ENCODE measurements at places on chromosomes 12 and 14.

- no peak for DNase-seq
Observed at GRCh38 chr14:58805057-58805456, 167.3 kb downstream of the DACT1 start.

- DNase-seq = no peak
Observed at GRCh38 chr14:99763527-99764221, 29.5 kb upstream of the EML1 start.

- DNase-seq = no peak
Observed at GRCh38 chr12:132308853-132309595, 20.4 kb downstream of the GALNT9 start.

DNA sequence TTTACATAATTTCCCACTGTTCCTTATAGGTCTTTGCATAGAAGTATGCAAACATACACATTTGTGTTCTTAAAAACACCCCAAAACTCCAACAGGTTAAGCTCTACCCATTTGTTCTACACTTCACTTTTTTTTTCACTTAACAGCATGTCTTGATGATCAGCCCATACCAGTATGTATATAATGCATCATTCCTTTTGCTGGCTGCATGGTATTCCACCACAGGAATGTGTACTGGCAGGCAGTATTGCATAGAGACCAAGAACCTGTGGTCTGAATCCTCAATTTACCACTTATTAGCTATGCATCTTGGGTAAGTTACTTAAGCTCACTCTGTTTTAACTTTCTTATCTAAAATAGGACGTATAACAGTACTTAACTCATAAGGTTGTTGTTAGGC is 65.5 kb downstream of the SAMD4A start:
- no peak for DNase-seq

GRCh38 chr12:55244309-55244708 is at the start of gene OR6C74:
OR6C74 (plus strand) TSS chr12:55244609; CDS start chr12:55247288, 2,679 bp downstream.
- DNase-seq = no peak

- no peak for DNase-seq
Observed at GRCh38 chr12:59936534-59936933, 340.7 kb downstream of the SLC16A7 start.

- DNase-seq = no peak
Observed at GRCh38 chr14:79583738-79584408, 627.4 kb downstream of the DIO2 start.

DNA sequence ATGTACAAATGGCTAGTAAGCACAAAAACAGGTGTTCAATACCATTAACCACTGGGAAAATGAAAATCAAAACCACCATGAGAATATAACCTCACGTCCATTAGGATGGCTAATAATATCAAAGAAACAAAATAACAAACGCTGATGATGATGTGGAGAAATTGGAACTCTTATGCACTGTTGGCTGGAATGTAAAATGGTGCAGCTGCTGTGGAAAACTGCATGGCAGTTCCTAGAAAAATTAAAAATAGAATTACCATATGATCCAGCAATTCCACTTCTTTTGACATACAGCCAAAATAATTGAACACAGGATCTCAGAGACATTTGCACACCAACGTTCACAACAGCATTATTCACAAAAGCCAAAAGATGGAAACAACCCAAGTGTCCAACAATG is 51.5 kb downstream of the TMPRSS12 start:
- no peak for DNase-seq

- DNase-seq = no peak
Observed at GRCh38 chr12:120843472-120843871, 60.7 kb downstream of the SPPL3 start.

- no peak for DNase-seq
Observed at GRCh38 chr12:111197376-111197944, 171.4 kb downstream of the PHETA1 start.

- DNase-seq = no peak
Observed at GRCh38 chr12:132322206-132323132, 6.9 kb downstream of the GALNT9 start.

DNA sequence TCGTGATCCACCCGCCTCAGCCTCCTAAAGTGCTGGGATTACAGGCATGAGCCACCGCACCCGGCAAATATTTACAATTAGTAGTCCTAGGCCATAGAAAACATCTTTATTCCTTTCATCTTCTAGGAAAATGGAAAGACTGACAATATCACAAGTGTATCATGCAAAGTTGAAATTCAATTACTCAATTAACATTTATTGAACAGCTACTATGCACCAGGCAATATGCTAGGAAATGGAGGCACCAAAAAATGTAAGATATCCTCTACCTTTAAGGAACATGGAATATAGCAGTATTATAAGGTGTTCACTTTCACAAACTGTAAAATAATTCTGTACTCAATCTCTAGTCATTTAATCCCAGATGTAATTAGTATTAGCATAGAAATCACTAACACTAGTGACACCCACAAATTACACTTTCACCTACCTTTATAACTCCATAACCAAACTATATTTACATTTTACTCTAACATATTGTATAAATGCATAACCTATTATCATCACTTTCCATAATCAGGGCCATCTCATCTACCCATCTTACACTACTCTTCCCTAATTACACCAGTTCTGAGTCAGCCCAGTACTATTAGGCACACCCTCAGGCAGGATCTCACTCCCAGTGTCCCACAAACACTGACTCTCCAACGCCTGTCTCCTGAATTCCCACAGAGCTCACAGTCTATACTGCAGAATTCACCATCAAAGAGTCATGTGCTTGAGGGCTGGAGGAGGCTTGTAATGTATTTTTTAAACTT is 10.4 kb downstream of the CORO1C start:
- DNase-seq = no peak

GRCh38 chr12:3913278-3913677 is 40.1 kb upstream of the PARP11 start:
- no peak for DNase-seq

GRCh38 chr12:4011597-4011996 is 138.4 kb upstream of the PARP11 start:
- DNase-seq = no peak

- DNase-seq = no peak
Observed at GRCh38 chr12:88327276-88327675, 185.2 kb downstream of the TMTC3 start.

DNA sequence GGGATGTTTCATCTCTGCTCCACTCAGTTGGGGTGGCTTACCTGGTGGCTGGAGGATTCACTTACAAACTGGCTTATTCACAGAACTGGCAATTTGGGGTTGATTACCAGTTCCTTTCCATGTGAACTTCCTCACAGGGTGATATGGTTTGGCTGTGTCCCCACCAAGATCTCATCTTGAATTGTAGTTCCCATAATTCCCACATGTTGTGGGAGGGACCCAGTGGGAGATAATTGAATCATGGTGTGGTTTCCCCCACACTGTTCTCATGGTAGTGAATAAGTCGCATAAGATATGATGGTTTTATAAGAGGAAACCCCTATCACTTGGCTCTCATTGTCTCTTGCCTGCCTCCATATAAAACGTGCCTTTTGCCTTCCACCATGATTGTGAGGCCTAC is 26.9 kb upstream of the IGF1 start:
- no peak for DNase-seq

DNA sequence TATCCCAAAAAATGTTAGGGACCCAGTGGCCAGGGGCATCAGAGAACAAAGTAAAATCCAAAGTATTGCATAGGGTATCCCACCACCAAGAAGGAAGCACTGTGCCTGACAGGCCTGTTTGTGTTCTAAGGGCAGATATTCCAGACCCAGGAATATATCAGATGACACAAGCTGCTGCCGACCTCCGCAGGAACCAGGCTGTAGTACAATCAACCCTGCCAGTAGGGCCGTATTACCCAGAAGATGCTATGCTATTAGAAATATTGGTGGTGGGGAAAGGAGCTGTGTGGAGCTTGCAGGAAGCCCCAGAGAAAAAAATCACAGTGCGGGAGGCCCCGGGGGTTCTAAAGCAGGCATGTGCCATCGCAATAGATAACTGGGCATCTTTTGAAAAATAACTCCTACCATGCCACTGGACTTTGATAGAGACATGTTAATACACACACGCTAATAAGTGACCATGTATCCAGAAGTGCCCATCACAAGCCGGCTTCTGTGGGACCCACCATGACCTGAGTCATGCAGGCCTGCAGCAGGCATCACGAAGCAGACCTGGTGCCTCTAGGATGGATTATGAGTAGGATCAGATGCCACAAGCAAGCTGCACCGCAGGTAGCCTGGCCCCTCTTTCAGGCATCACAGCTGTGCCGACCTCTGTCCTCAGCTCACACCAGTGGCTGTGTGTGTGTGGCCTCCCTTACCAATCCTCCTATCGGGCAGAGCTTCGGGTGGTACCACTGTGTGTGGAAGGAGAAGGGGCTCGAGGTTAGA is 242.7 kb downstream of the BCL11B start:
- DNase-seq = no peak

DNA sequence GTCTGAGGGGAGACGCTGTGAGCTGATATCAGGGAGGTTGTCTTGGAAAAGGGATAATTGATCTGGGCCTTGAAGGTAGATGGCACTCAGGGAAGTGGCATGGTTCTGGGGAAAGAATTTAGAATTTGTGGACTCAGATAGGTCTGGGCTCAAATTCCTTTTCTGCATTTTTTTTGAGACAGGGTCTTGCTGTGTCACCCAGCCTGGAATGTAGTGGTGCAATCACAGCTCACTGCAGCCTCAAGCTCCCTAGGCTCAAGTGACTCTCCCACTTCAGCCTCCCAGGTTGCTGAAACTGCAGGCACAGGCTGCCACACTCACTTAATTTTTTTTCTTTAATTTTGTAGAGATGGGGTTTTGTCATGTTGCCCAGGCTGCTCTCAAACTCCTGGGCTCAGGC is 98.1 kb upstream of the NCOR2 start:
- DNase-seq = no peak

GRCh38 chr14:99945732-99946651 is 119.2 kb upstream of the EVL start:
- DNase-seq = no peak

DNA sequence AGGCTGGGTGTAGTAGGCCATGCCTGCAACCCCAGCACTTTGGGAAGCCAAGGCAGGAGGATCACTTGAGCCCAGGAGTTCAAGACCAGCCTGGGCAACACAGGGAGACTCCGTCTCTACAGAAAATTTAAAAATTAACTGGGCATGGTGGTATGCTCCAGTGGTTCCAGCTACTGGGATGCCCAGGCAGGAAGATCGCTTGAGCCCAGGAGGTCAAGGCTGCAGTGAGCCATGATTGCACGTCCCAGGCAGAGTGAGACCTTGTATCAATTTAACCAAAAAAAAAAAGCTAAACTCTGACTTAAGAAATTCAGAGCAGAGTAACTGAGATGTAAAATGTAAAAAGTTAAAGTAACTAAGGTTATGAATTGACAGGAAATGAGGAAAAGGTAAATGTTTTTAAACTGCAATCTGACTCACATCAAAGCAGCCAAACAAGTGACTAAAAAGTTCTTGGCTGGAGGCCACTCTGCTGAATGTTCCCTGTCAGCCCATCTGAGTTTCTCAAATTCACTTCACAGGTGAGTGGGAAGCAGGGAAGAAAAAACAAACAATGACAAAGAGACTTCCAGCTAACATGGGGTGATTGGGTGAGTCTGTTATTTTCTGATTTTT is 21.3 kb downstream of the PRKD1 start:
- no peak for DNase-seq

GRCh38 chr12:69901221-69901905 is 76.3 kb downstream of the MYRFL start:
- no peak for DNase-seq

DNA sequence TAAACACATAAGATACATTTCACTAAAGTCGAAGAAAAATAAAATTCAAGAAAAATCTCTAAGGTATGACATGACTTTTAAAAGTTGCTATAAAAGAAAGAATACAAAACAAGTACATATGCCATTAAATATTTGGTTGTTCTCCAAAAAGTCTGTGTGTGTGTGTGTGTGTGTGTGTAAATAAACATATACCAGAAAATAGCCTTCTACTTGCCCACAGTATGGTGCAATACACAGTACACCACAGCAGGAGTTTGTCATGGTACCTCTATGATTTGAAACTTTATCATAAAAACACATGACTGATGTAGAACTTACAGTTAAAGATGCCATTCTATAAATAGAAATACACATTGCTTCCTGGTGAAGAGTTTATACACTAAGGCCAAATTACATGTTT is 692.7 kb upstream of the MGAT4C start:
- DNase-seq = no peak

- no peak for DNase-seq
Observed at GRCh38 chr12:18158774-18159557, 69.0 kb upstream of the RERGL start.

GRCh38 chr12:55637467-55637866 is 775 bp downstream of the OR10P1 start:
- peak; percentile 37 for DNase-seq

DNA sequence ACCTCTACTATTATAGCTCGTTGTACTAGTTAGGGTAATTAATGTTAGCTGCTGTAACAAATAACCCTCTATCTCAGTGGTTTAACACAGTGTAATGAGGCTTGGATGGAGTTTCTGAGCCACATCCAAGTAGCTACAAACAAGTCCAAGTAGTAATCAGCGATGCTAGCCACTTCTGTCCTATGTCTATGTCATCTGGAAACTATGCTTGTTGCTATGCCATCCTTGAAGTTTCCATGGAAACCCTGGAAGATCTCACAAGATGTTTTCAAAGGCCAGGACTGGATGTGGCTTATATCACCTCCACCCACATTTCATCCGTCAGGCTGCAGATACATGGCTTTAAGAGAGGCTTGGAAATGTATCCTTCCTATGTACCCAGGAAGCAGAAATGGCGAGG is 422.1 kb downstream of the AACS start:
- DNase-seq = no peak

GRCh38 chr14:42683707-42684106 is 1077.0 kb downstream of the LRFN5 start:
- no peak for DNase-seq

GRCh38 chr14:77231721-77232120 is 39.3 kb downstream of the NGB start:
- DNase-seq = no peak

GRCh38 chr14:91103116-91103515 is 10.8 kb upstream of the DGLUCY start:
- no peak for DNase-seq

DNA sequence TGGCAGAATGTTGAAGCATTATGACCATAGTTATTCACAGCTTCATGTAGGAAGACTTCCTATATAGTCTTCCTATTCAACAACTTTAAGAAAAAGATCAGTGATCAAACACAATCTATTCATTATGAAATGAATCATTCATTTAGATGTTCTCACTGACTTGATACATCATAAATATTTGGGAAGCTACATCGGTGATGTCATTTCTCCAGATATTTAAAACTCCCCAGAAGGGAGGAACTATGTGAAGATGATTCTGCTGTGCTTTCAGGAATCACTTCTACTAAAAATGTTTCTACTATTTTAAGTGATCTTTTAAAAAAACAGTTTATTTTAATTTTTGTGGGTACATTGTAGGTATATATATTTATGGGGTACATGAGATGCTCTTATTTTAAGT is 316.4 kb downstream of the BCAT1 start:
- no peak for DNase-seq
